ENCODE measurements at places on chromosomes 6 and 20.

DNA sequence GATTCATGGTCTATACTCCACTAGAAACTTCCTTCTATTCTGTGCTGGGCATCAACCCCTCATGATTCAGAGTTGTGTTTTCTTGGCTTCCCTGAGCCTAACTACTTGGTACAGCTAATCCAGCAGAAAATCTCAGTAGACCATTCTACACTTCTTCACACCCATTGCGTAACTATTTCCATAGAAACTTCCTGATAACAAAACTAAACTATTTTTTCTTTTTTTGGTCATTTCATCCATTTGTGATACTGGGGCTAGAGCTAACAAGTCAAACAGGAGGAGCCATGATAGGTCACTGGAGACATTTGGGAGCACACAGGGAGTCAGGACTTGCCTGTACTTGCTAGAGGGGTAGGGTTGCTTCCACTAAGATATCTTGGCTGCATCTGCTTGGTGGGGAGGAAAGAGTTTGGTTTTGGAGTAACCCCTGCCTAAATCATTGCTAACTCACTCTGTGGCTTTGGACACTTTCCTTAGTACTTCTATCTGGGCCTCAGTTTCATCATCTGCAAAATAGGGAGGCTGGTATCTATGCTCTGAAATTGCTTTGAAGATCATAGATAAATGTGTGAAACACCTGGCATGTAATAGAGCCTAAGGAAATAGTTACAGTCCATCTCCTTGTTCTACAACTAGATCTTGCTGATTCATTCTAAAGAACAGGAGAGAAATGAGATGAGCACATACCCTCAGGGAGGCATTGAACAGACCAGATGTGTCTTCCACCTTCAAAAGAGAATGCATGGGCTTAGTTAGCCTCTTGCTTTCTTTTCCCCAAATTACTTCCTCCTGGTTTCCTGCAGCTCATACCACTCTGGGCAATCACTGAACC lies 127.9 kb upstream of the ADGRF1 start:
- DNase-seq = no peak

GRCh38 chr6:96907498-96907897 lies 9.8 kb upstream of the NDUFAF4 start:
- no peak for DNase-seq

DNA sequence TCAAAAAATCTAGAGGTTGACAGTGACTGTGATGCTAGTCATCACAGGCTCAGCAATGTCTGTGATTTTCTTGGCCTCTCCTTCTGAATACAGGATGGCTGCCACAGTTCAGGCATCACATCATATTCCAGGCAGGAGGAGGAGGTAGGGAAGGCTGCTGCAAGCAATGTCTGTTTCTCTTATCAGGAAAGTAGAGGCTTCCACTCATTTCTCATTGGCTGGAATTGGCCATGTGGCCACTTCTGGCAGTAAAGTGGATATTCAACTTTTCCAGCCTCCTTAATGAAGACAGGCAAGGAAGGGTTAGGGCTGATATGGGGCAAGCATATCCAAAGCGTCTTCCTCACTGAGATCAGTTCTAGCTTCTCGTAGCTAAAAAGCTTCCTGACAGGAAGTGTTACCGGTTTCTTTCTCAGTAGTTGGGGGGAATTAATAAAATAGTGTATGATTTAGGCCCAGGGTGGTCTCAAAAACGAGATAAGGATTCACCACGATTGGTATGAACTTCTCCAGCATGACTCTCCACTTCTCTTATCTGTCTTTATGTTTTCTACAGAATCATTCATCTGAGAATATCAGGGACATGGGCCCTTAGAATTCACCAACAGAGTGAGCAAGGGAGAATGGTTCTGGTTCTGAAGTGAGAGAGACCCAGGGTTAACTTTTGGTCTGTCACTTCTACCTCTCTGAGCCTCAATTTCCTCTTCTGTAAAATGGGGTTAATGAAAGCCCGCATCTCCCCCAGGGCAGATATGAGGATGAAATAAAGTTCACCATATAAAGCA lies 32.7 kb upstream of the PSMF1 start:
- no peak for DNase-seq

DNA sequence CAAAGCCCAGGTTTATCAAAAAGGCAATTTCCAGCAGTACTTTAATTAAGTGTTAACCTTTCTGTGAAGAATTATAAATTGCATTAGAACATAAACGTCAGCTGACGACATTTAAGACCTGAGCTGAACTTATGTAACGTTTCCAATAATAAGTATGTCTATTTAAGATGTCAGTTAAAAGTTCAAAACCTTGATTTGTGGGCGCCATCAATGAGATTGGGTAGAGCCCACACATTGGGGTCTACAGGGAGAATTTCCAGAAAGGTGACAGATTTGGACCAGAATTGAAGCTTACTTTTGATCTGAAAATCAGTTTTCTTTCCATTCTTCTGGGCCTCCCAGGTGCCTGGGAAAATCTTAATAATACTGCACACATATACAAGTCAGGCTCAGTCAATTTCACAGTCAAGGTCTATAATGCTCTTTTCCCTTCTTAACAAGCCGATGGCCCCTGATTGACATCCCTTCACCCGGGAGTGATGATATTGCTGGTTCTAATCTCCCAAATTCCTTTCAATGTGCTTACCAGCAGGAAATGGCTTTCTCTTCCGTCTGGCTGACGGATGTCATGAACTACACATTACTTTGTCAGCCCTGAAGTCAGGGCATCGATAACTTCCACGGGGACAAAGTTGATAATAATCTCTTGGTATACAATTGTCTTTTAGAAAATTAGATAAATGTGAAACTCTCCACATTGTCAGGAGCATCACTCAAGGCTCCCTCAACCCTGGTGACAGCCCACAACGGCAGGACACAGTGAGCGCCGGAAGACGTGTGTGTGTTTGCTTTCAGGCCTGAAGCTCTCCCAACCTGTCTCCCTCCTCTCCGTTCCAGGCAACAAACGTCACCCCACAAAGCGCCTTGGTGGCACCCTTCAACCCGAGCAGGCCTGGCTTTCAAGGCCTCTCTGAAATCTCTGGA lies 396.5 kb upstream of the CNR1 start:
- DNase-seq = no peak

DNA sequence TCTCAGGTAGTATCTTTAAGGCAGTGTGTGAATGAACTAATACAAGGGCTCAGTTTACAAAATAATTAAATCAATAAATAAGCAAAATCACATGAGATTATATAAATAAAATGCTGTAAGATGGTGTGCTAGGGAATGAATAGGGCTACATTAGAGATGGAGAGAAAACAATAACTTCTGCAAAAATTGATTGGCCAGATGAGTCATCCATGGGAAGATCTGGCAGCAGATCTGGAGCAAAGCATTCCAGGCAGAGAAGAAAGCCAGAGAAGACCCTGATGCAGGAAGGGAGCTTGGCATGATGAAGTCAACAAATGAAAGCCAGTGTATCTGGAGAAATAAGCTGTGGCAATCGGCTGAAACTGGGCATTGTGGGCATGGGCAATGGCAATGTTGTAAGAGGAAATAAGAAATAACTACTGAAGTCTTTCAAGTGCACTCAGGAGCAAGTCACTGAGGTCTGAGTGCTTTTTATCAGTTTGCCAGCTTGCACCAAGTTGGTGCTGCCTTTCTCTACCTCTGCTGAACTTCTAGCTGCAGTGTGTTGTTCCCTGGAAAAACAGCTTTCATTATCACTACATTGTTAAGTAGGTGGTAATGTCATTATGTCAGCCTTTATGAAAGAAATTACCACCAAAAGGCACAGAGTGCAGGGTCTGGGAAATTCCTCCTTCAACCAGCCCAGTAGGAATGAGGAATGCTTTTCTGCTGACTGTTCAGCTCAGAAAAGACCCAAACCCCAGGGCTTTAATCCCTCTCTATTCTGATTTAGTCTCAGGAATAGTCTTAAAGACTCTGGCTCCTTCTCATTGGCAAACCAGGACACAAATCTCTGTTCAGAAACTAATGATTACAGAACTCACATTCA lies 231.6 kb downstream of the HTR1B start:
- DNase-seq = no peak

DNA sequence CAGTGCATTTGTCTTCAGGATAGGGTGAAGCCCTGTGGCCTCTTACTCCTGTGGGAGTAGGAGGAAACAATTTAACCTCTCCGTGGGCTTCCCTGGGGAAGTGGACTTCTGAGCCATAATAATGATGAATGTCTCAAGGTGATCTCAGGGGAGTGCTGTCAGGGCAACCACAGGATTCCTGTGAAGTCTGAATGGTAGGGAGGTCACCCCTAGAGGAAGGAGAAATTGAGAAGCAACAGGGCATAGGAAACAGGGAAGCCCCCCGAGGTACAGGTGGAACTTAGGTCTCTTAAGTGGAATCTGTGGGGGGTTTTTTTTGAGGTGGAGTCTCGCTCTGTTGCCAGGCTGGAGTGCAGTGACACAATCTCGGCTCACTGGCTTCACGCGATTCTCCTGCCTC lies 26.9 kb downstream of the STK35 start:
- DNase-seq = no peak

GRCh38 chr6:8814440-8815000 lies 379.2 kb upstream of the SLC35B3 start:
- DNase-seq = no peak

GRCh38 chr20:47040506-47041125 lies 146.0 kb downstream of the EYA2 start:
- no peak for DNase-seq

- DNase-seq = no peak
Measured at GRCh38 chr6:16949716-16950115, 152.1 kb upstream of the STMND1 start.

DNA sequence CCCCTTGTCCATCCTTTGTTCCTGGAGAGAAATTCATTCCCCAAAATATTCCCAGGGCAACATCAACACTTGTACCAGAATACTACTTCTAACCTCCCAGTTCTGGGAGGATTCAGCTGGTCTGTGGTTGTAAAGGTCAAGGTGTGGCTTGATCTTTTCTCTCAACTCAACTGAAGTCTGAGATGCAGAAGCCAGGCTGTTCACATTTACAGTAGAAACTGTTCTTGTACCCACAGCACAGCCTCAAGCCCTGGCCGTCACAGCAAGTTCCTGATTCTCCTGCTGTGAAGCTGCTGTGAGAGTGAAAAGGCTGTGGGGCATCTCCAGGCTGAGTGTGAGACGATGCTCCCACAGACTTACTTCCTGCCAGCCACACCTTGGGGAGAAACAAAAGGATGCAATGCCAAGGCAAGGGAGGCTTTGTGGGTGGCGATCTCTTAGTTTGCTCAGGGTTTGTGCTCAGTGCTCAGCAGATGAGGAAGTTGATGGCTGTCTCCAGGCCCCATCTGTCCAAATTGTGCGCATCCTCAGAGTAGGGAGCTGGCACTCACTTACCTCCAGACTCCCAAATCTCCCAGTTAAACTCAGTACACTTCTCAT lies 143.9 kb upstream of the FOXA2 start:
- DNase-seq = no peak

- no peak for DNase-seq
Measured at GRCh38 chr6:160348223-160349019, at the start of gene SLC22A3. Gene SLC22A3, plus strand, starts transcription at chr6:160348378. Its CDS starts 42 bp downstream, at chr6:160348420.

- DNase-seq = no peak
Measured at GRCh38 chr6:168221000-168221399, 98.6 kb downstream of the DACT2 start.

Measured in CD4-positive, alpha-beta T cell treated with Interleukin-15 for 4 hours (primary cell).